Motor neuron (in vitro differentiated cells): ENCODE measurements at places on chromosomes 3 and 15.

GRCh38 chr15:68106656-68107055 is 52.5 kb downstream of the PIAS1 start:
- ATAC-seq = no peak

- ATAC-seq = peak; percentile 66
Observed at GRCh38 chr3:192409201-192409837, 318.0 kb downstream of the FGF12 start.

GRCh38 chr3:9099702-9100512 is 136.6 kb upstream of the RAD18 start:
- no peak for ATAC-seq

GRCh38 chr3:10697918-10698317 is 118.1 kb upstream of the SLC6A11 start:
- ATAC-seq = no peak

- ATAC-seq = peak; percentile 85
Observed at GRCh38 chr3:11907667-11908660, 61.3 kb upstream of the TAMM41 start.

- no peak for ATAC-seq
Observed at GRCh38 chr3:47688488-47688887, 93.2 kb downstream of the SMARCC1 start.

- no peak for ATAC-seq
Observed at GRCh38 chr3:15272426-15273196, 59.8 kb downstream of the SH3BP5 start.

GRCh38 chr3:156729460-156730179 is 55.2 kb downstream of the TIPARP start:
- ATAC-seq = no peak

DNA sequence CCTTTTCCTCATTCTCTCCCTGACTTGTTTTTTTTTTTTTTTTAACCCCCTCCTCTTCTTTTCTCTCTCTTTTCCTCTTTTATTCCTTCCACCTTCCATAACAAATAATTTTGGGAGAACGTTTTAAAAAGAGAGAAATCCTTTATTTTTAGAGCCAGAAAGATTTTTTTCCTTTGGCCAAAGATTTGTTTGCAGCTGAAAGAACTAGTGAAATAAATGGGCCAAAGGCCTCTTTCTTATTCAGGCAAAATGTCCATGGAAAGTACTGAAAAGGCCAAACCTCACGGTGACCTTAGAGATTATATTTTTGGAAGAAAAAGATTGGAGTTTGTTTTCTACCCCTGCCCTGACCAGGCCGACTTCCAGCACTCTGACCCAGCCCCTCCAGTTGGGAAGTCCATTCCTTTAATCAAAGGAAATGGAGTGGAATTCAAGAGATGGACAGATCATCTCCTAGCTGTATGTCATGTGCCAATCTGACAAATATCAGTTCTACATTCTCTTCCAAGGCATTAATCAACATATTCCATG is 214.3 kb upstream of the ADAMTS9 start:
- no peak for ATAC-seq

- ATAC-seq = peak; percentile 55
Observed at GRCh38 chr3:40043444-40043755, 234.0 kb downstream of the MYRIP start.

GRCh38 chr15:74155766-74156417 is 17.6 kb upstream of the ISLR start:
- no peak for ATAC-seq

DNA sequence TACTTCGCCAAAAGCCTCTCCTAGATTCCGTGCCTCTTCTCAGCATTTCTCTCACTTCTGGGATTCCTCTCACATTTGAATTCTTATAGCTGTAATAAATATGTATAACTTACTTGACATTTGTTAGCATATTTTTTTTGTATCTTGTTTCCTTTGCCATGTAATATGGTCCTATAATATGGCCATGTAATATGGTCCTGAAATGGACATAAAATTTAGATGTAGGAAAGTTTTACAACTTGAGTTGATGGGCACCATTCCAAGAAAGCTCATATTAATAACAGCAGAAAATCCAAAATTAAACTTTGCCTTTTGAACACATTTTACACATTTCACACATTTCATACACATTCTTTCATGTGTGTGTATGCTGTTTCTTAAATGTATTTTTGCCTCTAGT is 480.6 kb downstream of the RBMS3 start:
- no peak for ATAC-seq

- no peak for ATAC-seq
Observed at GRCh38 chr3:185995352-185995751, 57.5 kb upstream of the TRA2B start.
